ENCODE measurements at places on chromosomes 7 and 10.

DNA sequence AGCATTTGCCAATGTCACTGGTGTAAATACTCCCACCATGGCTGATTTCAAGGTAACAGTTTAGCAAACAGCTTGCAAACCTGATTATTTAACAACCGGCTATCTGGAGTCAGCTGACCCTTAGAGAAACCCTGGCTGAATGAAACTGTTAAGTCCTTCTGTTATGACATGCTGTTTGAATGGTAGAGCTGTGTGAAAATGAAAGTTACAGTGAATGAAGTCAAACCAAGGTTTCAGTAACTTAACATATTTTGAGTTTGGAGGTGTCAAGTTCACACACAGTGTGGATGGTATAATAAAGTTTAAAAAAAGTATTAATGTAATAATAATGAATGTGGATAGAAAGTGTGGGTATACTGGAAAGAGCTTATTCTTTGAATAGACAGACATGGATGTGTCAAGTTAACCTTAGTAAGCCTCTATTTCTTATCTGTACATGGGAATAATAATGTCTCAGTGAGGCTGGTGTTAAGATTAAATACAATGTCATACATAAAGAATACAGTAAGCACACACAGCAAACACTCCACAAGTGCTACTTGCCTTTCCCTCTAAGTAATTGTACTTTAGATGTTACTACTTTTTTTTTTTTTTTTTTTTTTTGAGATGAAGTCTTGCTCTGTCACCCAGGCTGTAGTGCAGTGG, 150.4 kb downstream of the TAX1BP1 start:
- no peak for DNase-seq

- no peak for DNase-seq
Observed at GRCh38 chr10:123146013-123146893, 1.7 kb upstream of the HMX2 start.

GRCh38 chr10:1274111-1274661, 218.0 kb downstream of the WDR37 start:
- DNase-seq = no peak

DNA sequence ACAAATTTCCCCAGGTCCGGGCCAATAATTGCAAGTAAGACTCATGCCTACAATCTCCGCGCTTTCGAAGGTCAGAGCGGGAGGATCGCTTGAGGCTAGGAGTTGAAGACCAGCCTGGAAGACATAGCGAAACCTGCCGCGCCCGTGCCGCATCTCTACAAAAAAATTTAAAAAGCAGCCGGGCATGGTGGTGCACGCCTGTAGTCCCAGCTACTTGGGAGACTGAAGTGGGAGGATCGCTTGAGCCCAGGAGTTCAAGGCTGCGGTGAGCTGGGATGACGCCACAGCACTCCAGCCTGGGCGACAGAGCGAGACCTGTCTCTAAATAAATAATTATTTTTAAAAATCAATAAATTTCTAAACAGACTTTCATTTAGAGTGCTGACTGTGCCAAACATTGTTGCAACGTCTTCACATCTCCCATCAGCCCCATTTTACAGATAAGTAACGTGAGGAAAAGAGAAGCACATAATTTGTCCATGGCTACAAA, 494 bp upstream of the CFAP43 start:
- no peak for DNase-seq

- DNase-seq = no peak
Observed at GRCh38 chr10:90288391-90288933, 569.4 kb downstream of the HTR7 start.

DNA sequence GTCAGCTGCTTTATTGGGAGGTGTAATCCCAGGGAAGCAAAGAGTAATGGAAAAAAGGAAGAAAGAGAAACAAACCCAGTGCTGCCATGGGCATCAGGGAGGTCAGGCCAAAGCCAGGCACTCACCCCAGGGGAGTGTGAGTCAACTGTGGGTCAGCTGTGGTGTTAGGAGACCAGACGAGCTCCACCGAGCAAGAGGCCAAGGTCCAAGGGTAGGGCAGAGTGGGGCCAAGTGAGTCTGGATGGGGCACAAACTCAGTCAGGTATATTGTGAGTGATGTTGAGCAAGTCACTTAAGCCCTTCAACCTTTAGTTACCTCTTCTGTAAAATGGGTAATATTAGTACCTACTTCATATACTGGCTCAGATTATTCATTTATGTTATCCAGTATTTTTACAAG, 30.4 kb upstream of the CDK13 start:
- no peak for DNase-seq

DNA sequence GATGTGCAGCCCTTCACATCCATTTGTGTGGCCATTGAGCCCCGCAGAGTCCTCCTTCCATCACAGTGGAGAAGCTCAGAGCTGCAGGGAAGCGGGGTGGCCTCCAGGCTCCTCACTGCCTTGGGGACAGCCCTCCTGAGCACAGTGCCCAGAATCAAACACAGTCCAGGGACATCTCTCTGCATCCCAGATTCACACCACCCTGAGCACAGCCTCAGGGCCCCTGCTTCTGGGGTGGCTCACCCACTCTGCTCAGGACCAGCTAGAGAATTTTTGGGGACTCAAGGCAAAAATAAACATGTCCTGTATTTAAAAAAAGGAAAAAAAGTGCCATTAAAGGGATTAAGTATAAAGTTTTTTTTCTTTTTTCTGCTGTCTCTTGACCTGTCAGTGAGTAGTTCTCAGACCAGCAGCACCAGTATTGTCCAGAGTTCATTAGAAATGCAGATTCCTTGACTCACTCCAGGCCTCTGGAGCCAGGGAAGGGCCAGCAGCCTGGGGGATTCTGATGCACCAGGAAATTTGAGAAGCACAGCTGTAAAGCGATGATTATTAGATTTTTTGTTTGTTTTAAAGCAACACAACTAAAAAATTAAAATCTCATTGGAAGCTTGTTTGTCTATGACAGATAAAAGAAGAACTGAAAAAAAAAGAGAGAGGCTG, 61.6 kb downstream of the ARHGAP22 start:
- no peak for DNase-seq

DNA sequence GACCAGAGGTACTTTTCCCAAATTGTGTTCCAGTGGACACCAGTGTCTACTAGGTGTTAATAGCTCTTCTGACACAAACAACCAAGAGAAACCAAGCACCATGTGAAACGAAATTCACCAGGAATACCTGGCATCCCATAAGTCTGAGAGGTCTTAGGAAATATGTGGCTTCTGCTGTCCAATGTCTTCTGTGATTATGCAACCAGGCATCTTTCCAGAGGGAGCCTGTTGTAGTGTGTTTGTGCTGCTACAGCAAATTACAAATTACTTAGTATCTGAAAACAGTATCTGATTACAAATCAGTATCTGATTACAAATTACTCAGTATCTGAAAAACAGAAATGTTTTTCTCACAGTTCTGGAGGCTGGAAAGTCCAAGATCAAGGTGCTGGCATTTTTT, 133.6 kb upstream of the NPVF start:
- DNase-seq = no peak

- no peak for DNase-seq
Observed at GRCh38 chr7:131747658-131748232, 191.3 kb upstream of the PODXL start.

DNA sequence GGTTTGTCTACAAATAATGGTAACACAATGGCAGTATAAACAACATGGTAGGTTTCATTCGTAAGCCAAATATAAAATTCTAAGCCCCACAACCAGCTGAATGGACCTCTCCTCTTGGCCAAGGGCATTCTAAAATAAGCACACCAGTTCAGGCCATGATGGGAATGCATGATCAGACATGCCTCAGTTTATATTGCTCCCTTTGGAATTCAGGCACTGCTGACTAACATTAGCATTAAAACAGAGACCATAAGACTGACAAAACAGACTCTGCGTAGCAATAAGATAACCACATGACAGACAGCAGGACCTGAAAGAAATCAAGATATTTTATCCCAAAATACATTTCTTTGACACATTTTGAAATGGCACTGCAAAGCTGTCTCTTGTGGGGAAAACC, 125.8 kb downstream of the FAM107B start:
- no peak for DNase-seq

DNA sequence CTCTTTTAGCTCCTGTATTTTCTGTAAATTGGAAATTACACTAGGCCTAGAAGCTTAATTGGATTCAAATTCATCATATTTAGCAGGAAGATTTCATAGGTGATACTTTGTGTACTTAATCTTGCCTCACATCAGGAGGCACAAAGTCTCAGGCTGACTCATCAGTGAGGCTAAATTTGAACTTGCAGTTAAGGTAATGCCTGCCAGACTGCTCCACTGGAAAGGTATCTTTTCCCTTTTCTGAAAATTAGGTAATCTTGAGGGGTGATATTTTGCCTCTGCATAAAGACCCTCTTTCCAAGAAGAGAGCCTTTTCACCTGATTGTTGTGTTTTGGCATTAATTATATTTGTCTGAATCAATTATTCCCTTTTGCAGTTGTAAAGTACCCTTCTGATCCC, 14.6 kb downstream of the PPIA start:
- no peak for DNase-seq

GRCh38 chr10:25263931-25264330, 89.1 kb downstream of the GPR158 start:
- no peak for DNase-seq

DNA sequence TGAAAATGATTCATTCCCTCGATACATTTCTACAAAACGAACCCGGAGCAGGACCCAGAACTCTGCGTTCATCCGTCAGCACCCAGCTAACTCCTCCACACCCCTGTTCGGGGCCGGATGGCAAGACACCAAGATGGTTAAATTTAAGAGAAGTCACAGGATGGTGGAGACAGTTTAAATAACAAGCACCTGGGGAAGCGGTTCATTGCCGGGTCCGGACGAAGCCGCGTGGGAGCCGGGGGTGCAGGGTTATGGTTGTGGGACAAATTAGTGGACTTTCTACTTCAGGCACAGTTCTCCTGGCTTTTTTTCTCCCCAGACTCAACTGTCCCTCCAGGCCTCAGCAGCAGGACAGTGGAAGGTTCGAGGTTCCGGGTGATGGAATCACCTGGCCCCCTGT, 45.4 kb downstream of the ASB13 start:
- no peak for DNase-seq

DNA sequence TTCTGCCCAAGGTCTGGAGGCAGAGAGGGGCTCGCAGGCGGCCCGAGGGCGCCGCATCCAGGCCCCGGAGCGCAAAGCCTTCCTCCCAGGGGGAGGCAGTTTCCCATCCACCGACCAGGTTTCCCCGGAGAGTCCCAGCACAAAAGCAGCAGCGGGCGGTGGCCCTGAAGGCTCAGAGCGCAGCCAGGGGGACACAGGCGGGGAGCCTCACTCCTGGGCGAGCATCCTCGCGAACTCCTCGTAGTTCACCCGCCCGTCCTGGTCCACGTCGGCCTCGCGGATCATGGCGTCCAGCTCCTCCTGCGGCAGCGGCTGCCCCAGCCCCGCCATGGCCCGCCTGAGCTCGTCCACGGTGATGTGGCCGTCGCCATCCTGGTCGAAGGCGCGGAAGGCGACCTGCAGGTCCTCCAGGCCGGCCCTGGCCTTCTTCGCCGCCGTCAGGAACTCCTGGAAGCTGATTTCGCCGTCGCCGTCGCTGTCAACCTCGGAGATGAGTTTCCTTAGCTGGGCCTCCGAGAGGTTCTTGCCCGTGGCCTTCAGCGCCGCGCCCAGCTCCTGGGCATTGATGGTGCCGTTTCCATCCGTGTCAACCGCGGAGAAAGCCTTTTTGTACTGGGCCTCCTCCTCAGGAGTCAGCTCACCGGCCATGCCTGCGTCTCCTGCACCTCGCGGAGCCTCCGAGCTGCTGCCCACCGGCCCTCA, 428 bp downstream of the CALML5 start:
- no peak for DNase-seq

DNA sequence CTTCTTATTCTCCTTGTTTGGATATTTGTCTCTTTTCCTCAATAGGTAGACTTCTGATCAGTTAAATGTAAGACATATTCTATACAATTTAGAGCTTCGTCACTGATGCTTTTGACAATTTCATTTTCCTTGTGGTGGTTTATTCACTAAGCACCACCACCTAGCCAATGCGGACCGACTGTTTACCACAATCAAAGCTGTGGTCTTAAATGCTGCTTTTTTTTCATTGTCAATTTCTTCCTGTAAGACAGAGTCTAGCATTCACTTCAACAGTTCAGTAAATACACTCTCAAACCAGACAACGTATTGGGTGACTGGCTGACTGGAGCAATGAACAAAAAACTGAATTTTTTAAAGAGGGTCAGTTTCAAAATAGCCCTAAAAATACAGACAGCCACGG, 239.0 kb downstream of the DNAJB6 start:
- DNase-seq = no peak

- no peak for DNase-seq
Observed at GRCh38 chr10:92027141-92027540, 103.6 kb downstream of the BTAF1 start.

DNA sequence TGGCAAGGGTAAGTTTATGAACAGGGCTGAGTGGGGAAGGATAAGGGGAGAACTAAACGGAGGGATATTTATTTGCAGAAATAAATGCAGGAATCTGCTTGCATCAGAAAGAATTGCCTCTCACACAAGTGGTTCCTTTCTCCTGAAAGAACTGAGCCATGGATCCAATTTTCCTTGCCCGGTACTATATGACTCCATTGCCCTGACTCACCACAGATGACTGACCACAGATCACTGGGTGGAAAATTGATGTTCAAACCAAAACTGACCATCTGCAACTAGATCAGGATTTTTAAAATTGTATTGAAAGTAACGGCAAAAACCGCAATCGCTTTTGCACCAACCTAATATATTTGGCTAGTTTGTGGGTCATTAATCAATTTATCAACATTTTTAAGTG, 6.2 kb upstream of the MACC1 start:
- no peak for DNase-seq

DNA sequence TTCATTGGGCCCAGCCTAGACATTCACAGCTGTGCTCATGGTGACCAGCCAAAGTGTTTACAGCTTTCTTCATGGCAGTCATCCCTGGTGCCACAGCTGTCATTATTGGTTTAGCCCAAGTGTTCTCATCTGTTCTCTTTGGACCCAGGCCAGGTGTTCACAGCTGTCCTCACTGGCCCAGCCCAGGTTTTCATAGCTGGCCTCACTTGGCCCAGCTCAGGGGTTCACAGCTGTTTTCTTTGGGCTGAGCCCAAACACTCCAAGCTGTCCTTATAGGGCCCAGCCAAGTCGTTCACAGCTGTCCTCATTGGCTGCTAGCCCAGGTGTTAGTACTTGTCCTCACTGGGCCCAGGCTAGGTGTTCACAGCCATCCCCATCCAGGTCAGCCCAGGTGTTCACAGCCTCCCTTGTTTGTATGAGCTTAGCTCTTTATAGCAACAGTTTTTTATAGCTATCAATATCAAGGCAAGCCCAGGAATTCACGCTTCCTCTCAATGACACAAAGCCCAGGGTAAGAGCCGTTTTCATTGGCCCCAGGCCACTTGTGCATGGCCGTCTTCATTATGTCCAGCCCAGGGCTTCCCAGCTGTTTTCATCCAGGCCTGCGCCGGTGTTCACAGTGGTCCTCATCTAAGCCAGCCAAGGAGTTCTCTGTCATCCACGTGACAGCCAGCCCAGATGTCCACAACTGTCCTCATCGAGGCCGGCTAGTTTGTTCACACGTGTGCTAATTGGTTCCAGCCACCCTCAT, 11.6 kb downstream of the FRG2B start:
- DNase-seq = no peak

- DNase-seq = no peak
Observed at GRCh38 chr10:78316451-78316931, 282.8 kb downstream of the RPS24 start.

Measured in NCI-H2107 (cell line).